ENCODE measurements at places on chromosomes 7 and 10. TPM values are rescaled to one million over a fixed set of nuclear protein-coding genes. Genes with fewer than 3 reads are reported as not detected.

GRCh38 chr7:29102558-29103151, 43.7 kb downstream of the CPVL start:
- peak; percentile 86 for DNase-seq

The IFIT3 gene
- total RNA-seq, result 12.6 TPM

- DNase-seq, result no peak
These were observed 7.4 kb downstream of the RASSF4 start for GRCh38 chr10:44966816-44967509.

GRCh38 chr7:90791596-90791995, 195.5 kb downstream of the CDK14 start:
- DNase-seq, result no peak

- DNase-seq, result peak; percentile 48
These were observed 4.0 kb upstream of the HECW1 start for GRCh38 chr7:43108255-43109011.

The PHF14 gene
- total RNA-seq, result 17.2 TPM

DNA sequence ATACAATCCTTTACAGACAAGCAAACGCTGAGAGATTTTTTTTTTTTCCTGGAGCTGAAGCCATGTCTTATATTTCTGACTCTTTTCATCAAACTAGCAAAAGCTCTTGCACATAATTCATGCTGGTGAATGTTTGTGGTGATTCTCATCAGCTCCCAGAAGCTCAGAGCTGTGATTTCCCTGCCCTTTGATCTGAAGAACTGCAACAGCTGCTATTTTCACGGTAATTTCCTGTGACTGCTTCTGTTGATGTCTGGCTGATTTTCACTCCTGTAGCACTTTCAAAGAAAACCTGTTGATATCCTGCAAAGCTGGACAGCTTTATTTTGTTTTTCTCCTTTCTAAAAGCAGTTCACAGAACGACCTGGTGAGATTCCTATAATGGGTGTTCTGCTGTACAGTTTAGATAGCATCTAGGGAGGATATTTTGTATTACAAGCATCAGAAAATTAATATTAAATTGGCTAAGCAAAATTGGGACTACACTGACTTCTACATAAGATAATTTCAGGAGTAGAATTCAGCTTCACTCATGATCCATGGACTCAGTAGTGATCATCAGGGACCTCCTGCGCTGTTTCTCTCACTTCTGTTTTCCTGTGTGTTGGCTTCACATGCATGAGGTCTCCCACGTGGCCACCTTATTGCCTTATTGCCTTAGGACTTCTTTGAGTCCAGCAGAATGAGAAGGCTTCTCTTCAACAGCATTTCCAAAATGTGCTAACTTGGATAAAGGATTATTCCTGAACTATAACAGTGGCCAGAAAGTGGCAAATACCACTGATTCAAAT, 1111.6 kb upstream of the SORCS1 start:
- no peak for DNase-seq

GRCh38 chr7:71558806-71559613, 427.1 kb downstream of the GALNT17 start:
- no peak for DNase-seq

DNA sequence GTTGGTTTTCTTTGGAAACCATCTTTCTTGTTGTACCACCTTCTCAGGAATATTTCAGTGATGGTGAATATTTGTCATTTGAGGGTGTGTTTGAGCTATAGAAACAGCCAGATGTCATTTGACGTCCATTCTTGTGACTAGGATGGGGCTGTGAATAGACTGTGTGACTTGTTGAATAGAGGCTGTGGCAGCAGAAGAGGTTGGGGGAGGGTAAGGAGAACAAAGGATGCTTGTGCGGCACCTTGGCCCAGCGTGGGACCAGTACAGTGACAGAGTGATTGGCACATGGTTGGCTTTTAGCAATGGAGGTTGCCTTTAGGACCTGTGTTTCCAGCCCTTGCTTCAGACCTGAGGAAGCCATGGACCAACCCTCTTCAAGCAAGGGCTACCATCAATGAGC, 11.3 kb downstream of the DMBT1 start:
- DNase-seq, result no peak

The UTF1 gene
- not detected for total RNA-seq

DNA sequence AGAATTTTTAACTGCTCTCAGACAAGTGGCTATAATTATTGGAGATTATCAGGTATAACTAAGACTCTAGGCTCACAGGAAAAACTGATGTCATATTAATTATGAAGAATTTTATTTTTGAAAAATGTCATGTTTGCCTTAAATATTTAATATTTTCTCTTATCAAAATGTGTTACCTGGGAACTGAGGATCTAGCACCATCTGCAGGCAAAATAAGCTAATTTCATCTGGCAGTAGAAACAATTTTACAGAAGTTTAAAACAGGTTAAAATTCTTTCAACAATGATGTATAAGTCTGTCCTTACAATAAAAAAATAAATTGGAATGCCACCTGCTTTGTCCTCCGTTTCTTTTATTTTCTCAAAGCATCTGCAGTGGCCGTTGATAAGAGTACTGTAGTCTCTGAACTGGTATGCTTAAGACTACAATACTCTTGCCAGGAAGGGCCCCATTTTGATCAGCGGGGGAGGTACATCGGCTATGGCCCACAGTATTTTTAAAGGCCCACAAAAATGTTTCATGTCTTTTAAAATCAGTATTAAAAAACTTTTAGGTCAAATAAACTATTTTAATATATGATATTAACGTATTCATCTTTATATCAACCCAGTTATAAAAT, 81.3 kb downstream of the VWDE start:
- DNase-seq, result no peak

DNA sequence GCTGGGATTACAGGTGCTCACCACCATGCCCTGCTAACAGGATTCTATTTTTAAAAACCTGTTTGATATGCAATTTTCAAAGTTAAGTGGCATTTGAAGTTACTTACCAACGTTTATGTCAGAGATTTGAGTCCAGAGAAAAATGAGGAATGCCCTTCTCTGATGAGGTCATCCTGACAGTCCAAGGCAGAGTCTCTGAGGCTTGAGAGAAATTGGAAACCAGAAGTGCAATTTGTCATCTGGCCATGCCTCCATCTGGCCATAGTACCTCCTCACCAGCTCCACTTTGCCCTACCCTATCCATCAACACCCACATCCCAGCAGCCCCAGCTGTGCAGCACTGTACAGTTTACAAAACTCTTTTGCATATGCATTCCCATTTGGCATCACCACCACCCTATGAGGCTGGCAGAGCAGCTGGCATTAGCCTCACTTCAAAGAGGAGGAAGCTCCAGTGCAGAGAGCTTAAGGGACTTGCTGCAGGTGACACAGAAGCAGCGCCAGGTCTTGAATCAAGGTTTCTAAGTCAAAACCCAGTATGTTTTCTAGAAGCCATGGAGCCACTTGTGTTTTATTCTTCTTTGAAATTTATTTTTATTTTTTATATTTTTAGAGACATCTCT, 54.5 kb upstream of the PDZD8 start:
- DNase-seq, result no peak

DNA sequence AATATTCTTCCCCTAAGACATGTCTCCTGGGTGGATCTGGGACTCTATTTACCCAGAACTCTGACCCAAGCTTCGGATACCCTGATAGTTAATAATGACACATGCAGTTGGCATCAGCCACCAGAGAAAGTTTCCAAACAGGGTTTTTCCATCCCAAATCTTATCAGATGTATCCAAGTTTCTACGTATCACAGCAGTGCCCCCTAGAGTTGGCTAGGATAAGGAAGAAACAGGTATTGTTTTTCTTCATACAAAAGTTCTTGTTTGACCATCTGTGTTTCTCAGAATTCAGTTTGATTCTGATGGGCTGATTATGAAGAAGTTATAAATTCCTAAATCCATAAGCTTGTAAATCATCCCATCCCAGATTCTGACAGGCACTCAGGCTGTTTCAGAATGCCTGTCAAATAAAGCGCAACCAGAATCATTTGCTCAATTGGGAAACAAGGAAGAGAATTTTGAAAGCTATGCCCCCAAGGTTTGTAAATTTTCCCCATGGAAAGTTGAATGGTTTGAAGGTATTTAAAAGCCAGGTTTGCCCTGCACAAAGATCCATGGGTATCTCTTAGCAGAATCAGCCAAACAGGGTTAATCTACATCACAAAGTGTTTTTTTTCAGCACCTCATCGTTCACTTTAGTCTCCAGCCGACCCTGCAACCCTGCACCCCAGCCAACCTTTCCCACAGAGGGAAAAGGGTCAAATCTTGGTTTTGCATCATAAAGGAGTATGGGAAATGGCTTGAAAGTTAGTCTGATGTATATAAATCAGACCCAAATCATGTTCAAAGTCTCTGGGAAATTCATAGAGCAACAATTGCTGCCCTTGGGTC, 47.4 kb downstream of the NRAP start:
- no peak for DNase-seq

The NUTM2A gene
- 4.1 TPM for total RNA-seq

DNA sequence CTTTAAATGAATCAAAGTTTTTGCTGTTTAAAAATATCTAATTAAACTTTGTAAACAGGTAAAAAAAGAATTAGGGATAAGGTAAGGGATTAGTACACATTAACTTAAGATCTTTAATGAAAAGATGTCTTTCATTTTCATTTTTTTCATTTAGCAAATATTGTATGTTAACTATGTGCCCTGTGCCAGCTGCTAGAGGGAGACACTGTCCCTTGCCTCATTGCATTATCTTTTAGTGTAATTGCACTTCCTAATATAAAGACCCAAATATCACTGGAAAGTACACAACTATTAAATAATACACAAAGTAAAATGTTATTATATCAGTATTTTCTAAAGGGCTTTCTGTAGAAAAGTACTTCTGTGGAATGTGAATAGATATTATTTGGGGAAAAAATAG, 102.7 kb downstream of the GPR37 start:
- DNase-seq, result no peak

The SLC26A5 gene
- total RNA-seq, result not detected

DNA sequence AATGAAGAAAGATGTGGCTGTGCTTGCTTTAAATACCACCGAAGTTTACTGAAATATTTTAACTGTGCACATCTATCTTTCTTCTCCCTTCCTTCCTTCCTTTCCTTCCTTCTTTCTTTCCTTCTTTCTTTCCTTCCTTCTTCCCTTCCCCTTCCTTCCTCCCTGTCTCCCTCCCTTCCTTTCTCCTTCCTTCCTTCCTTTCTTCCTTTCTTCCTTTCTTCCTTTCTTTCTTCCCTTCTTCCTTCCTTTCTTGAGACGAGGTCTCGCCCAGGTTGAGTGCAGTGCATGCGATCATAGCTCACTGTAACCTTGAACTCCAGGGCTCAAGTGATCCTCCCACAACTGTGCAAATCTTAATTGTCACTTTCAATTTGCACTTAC, 157.8 kb upstream of the FAM171A1 start:
- DNase-seq, result no peak

The ZPBP gene
- total RNA-seq, result not detected

The CALHM1 gene
- not detected for total RNA-seq

DNA sequence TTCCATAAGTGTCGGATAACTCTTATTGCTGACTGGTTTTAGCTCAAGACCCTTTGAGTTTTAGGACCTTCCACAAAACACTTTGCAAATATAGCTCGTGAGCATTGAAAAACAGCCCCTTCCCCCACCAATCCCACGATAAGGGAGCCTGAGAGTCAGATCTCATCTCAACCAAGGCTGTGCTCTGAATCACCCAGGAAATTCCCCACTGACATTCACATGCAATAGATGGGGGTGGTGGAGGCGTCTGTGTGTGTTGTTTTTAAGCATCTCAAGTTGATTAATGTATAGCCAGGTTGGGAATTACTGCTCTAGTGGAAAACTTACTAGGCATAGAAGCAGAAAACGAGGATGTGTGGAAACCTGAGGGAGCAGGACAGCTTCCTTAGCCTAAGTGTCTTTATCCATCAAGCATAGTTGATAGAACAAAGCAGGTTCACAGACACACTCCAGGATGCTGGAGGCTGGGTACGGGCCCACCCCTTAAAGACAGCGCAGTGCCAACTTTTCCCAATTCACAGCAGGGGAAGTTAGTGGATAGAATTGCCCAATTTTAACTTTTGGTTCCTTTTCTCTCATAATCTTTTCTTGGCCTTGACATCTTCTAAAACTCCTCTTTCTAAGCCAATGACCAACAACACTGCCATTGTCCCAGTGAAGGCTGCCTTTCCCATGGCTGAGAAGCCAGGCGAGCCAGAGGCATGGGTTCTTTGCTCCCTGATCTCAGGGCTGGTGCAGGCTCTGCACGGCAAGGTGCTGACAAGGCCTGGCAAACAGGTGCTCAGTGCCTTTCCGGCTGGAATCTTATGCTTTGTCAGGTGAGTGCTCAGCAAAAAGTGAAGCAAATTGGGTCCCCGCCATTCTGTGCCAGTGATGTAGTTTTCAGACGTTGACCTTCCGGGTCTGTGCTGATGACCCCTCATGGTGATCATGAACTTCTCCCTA, 98.5 kb upstream of the INSIG1 start:
- DNase-seq, result no peak

GRCh38 chr7:131830681-131831080, 274.3 kb upstream of the PODXL start:
- no peak for DNase-seq

The ZNF117 gene
- 3.8 TPM for total RNA-seq

GRCh38 chr7:42372479-42372878, 135.5 kb upstream of the GLI3 start:
- no peak for DNase-seq

The ZNF485 gene
- 2.0 TPM for total RNA-seq

DNA sequence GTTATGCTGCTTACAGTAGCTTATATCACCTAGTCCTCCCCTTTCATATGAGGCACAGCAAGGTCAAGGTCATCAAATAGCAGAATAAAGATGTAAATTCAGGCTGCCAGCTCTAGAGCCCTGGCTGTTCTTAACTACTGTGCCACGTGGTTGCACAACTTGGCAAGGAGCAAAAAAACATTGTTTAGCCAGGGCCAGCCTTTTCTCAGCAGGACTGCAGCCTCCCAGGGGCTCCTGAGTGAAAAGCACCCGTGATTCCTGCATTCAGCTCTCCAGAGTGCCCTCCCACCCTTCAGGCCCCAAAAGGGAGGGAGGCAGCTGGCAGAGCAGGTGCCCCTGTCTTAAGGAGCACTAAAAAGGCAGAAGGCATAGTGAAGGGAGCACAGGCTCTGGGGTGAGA, 31.8 kb upstream of the TM9SF3 start:
- peak; percentile 67 for DNase-seq

- DNase-seq, result no peak
These were observed 389.2 kb downstream of the MAGI2 start for GRCh38 chr7:79064187-79064823.

The AOAH gene
- total RNA-seq, result 4.8 TPM

GRCh38 chr7:119886007-119886406, 387.0 kb upstream of the KCND2 start:
- no peak for DNase-seq

The PTCD1 gene
- 3.2 TPM for total RNA-seq

The GNAT3 gene
- total RNA-seq, result not detected

- no peak for DNase-seq
These were observed 127.0 kb downstream of the SRPK2 start for GRCh38 chr7:105261689-105262088.
